ENCODE measurements at places on chromosomes 12 and 14. TPM values are rescaled to one million over a fixed set of nuclear protein-coding genes. Genes with fewer than 3 reads are reported as not detected.

GRCh38 chr12:79532907-79533288 lies 157.9 kb downstream of the PAWR start:
- no peak for DNase-seq

DNA sequence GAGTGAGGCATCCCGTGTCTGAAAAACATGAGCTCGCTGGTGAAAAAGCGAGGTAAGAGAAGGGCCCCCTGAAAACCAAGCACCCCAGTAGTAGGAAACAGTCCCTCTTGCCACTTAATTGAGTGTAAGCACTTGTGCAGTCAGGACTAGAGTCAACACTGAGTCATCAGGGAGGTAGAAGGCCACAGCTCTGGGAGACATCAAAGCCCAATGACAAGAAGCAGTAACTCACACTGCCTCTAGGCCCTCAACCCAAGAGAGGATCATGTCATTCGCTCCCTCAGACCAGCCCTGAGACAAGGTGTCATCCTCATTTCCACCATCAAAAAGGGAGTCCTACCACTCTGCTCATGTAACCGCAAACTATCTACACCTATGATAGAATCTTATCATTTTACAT lies 17.8 kb downstream of the POMT2 start:
- DNase-seq, result no peak

DNA sequence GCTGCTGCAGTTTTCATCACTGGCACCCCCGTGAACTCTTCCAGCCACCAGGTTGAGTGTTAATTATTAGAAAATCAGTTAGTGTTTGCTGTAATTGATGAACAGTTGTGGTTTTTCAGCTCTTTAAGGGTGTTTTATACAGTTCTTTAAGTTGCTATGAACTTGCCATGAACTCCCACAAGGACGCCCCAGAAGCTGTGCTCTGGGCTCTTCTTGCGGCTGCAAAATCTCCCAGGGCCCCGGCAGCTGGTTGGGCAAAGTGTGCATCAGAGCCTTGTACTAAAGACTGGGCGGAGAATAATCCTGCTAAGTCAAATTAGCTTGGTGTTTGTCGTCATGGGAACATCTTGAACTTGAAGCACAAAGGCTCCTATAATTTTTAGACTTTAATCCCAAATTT lies 82.2 kb downstream of the EML1 start:
- DNase-seq, result no peak

- DNase-seq, result no peak
Measured at GRCh38 chr12:113683574-113683973, 211.9 kb upstream of the LHX5 start.

DNA sequence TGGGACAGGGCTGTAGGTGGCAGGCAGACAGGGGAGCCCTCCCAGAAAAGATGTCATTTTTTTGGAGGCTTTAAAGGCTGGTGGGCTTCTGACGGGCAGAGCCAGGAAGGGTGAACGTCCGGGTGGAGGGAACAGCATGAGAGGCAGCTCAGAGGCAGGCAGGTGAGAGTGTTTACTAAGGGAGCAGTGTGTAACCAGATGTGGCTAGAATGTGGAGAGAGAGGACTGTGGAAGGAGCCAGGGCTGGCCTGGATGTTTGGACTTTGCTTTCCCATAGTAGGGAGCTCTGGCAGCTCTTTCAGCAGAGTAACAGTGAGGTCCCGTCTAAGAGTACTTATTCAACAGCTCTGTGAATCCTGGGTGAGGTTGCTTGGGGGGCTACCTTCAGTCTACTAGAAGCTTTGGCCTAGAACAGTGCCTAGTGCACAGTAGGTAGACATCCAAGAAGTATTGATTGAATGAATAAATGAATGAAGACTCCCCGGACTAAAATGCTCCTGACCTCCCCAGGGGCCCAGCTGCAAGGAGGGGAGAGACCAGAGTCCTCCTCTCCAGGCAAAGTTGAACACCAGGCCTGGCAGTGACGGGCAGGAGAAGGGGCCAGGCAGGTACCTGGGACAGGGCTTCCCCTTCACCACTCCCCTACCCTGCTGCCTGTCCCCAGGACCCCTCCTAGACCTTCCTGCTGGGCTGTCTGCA lies 8.5 kb downstream of the FAM222A start:
- no peak for DNase-seq

SRRM4 gene
- total RNA-seq, result 2.4 TPM

- no peak for DNase-seq
Measured at GRCh38 chr12:50024805-50025186, 498 bp downstream of the RACGAP1 start.

SMIM10L1 gene
- total RNA-seq, result 22.9 TPM

DNA sequence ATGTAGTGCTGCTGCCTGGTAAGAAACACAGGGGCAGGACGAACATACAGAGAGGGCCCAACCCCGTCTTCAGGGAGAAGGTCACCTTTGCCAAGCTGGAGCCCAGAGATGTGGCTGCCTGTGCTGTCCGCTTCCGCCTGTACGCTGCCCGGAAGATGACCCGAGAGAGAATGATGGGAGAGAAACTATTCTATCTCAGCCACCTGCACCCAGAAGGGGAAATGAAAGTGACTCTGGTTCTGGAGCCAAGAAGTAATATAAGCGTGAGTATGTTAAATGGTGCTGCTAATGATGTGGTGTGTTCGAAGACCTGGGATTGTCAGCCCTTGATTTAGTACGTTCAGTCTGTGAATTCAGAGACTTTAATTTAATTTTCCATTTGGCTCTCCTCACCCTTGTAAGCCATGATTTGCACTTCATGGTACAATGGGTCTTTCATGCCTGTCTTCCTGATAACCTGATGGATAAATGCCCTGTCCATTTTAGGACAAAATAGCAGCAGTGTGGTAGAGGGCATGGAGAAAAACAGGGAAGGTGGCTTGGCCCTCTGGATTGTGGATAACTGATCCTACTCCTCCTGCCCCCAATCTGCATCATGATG lies 318.9 kb downstream of the SNAPC1 start:
- DNase-seq, result no peak

DNA sequence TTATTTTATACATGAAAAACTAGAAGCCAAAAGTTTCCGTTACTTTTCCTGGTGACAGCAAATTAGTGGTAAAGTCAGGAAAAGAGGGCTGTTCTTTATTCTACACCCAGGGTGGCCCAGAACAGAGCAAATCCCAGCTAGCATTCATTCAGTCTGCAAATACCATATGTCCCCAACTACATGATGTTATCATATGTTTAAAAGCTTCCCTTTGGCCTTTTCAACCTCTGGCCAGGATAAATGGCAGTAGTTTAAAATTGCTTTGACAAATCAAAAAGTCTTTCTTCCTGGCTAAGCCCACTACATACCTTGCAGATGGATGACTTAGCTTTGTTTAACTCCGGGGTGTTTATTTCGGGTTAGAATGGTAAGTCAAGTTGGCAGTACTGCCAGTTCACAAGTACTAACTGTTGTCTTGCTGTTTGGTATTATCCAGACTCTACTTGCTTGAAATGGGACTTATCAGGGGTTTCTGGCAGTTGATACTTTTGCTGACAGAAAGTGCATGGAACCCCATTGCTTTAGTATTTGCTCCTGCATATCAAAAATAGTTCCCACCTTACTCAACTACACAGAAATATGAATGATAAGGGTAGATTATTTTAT lies 69.7 kb downstream of the PKP2 start:
- DNase-seq, result no peak

- no peak for DNase-seq
Measured at GRCh38 chr12:92503971-92504593, 198.7 kb upstream of the PLEKHG7 start.

KLRC1 gene
- total RNA-seq, result not detected

GRCh38 chr12:102426599-102427542 lies 53.5 kb downstream of the IGF1 start:
- no peak for DNase-seq

DNA sequence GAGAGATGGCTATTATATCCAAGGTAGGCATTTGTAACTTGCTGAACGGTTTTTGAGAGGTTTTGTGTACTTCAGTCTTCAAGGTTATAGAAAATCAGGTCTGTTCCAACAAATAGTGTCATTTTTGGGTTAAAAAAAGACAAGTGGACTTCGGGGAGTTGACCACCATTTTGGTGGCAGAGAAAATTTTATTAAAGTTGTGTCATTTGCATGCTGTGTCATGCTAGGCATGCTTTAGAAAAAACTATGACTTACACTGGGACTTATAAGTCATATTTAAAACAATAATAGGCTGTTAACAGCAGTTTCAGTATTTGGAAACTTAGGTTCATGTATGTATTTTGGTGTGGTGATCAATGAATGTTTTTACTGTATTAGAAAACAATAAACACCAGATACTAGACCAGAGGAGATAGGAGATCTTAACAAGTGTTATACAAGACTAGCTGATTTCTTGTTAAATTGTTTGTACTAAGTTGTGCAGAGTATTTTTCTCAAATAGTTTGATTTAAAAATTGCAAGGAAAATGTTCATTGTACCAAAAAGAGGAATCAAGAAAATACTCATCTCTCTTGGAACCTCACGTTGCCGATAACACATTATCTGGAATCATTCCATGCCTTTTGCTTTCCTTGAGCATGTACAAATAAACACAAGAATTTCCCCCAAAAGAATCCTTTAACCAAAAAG lies 1.4 kb downstream of the RAN start:
- DNase-seq, result no peak

DNA sequence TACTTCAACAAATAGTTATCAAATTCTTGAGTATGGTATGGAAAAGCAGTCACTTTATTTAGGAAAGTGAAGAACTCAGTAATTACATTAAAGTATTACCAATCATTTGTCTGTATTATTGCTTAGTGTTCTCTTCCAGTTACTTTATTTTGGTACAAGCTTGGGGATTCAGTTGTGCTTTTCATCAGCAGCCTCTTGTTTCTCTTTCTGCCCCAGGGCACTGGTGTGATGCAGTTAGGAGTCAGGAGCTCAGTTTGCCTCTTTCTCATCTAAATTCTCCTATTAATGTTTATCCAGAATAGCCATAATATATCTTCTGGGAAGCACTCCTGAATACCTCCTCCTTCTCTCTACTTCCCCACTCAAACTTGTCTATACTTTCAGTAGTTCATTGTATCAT lies 25.7 kb downstream of the PMCH start:
- no peak for DNase-seq

- DNase-seq, result no peak
Measured at GRCh38 chr12:116104167-116104767, 173.2 kb downstream of the MED13L start.

NRXN3 gene
- total RNA-seq, result 22.1 TPM

DNA sequence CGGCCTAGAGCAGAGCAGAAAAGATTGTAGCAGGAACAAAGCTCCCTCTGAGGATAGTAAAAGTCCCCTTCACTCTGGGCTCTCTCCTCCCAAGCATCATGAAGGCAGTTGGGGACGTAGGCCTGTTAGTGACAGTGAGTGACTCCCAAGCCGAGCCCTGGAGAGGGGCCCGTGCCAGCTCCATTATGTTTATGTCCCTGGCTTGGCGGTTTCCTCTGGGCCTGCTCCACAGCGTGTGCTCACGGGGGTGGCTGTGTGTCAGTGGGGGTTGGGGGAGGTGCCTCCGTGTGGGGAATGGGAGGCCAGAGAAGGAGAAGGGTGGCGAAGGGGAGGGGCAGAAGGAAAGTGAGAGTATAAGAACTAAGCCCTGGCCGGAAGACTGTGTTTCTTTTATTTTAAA lies 170.0 kb upstream of the VASH1 start:
- DNase-seq, result no peak

DNA sequence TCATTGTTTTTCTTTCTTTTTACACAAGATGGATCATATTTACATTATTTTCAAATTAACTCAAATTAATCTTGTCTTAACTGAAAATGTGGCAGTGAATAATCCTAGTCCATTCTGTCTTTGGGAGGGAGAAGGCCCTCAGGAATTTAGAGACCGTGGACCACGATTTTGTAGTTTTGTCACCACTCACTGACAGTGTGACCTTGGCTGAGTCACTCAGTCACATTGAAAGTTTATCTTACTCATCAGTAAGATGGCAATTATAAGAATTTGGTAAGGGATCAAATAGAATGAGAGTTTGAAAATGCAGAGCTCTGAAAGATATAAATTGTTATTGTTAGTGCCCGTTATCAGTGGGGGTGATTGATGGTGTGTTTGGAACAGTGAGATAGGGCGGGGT lies 16.4 kb downstream of the FOXJ2 start:
- no peak for DNase-seq

- no peak for DNase-seq
Measured at GRCh38 chr12:109069307-109070271, 17.2 kb downstream of the USP30 start.

- no peak for DNase-seq
Measured at GRCh38 chr12:4031703-4032291, 158.6 kb upstream of the PARP11 start.

DNA sequence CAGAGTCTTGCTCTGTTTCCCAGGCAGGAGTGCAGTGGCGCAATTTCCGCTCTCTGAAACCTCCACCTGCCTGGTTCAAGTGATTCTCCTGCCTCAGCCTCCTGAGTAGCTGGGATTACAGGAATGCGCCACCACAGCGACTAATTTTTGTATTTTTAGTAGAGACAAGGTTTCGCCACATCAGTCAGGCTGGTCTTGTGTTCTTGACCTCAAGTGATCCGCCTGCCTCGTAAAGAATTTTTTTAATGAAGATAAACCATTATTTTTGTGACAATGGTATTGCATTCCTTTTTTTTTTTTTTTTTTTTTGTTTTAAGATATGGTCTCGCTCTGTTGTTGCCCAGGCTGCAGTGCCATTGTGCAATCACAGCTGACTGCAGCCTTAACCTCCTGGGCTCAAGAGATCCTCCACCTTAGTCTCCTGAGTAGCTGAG lies 25.8 kb downstream of the ACVR1B start:
- DNase-seq, result no peak

GRCh38 chr14:68284834-68285233 lies 465.3 kb downstream of the RAD51B start:
- no peak for DNase-seq

ZNF705A gene
- total RNA-seq, result not detected

EML5 gene
- total RNA-seq, result 6.0 TPM

GRCh38 chr14:97489750-97490149 lies 692.6 kb downstream of the VRK1 start:
- DNase-seq, result no peak

RND1 gene
- total RNA-seq, result 12.4 TPM

GALNT16 gene
- 9.5 TPM for total RNA-seq

TAS2R8 gene
- 0.24 TPM for total RNA-seq

DNA sequence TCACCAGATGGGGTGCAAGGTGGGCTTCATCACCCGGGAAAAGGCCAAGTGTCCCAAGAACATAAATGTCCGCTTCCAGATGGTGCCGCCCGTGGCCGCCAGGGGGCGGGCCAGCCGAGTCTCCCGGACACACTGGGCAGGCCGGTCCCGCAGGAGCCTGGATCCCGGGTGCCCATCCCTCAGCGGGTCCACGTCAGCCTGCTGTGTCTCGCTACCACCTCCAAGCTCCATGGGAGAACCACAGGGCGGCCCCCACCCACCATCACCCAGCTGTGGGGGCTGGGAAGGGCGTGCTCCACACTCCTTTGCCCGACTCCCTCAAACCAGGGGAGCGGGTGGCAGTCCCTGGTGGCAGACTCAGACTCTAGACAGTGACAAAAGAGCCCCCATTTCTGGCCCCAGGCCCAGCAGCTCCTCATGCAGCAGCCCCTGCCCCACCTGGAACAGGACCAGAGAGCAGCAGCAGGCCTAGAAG lies 22.0 kb upstream of the NUDT14 start:
- DNase-seq, result peak; percentile 82

- no peak for DNase-seq
Measured at GRCh38 chr12:71160585-71160984, 2.8 kb upstream of the TSPAN8 start.
